ENCODE measurements at places on chromosomes 2 and 18. TPM values are rescaled to one million over a fixed set of nuclear protein-coding genes. Genes with fewer than 3 reads are reported as not detected.

The CYP26B1 gene
- 14.0 TPM for polyA plus RNA-seq

The CAPN14 gene
- 0.04 TPM for polyA plus RNA-seq

The CERKL gene
- polyA plus RNA-seq: 21.8 TPM

The UPP2 gene
- polyA plus RNA-seq: 2.9 TPM

The SLC16A14 gene
- polyA plus RNA-seq: 7.5 TPM

The SULT1C4 gene
- 50.7 TPM for polyA plus RNA-seq

The DSG1 gene
- polyA plus RNA-seq: 0.08 TPM

The MAL gene
- 329 TPM for polyA plus RNA-seq

The IL37 gene
- not detected for polyA plus RNA-seq

The PLGLB2 gene
- 4.8 TPM for polyA plus RNA-seq

The NOSTRIN gene
- polyA plus RNA-seq: 38.5 TPM

The ANKRD62 gene
- 0.07 TPM for polyA plus RNA-seq

The B4GALT6 gene
- 19.3 TPM for polyA plus RNA-seq

The UGT1A3 gene
- not detected for polyA plus RNA-seq

The ICOS gene
- not detected for polyA plus RNA-seq

The B3GNT7 gene
- polyA plus RNA-seq: 4.0 TPM

The UGT1A4 gene
- polyA plus RNA-seq: not detected

The ORC4 gene
- 141 TPM for polyA plus RNA-seq

The GREB1L gene
- polyA plus RNA-seq: 3.8 TPM

The CD8B gene
- 0.61 TPM for polyA plus RNA-seq

Data from left renal pelvis (tissue), 4 donors.